Adipocyte (in vitro differentiated cells): ENCODE measurements at places on chromosomes 16 and 17.
A peak's percentile ranks its signal among the peaks of the same experiment; 100 is the strongest.

DNA sequence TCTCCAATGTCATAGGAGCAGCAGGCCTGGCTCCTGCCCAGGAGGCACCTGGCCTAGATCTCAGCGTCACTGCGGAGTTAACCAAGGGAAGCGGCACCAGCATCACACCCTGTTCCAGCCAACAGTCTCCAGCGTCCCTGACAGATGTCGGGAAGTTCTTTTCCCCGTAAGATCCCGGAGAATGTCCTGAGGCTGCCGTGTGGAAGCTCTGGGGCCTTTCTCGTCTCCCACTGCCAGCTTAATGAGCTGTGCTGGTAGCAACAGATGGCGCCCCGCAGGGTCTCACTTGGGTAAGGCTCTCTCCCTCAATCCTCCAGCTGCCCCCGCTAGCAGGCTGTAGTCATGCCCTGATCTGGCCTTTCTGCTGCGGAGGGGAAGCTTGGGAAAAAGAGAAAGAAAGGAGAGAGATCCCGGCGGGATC is 57.5 kb downstream of the MARCHF10 start:
- no peak for DNase-seq

DNA sequence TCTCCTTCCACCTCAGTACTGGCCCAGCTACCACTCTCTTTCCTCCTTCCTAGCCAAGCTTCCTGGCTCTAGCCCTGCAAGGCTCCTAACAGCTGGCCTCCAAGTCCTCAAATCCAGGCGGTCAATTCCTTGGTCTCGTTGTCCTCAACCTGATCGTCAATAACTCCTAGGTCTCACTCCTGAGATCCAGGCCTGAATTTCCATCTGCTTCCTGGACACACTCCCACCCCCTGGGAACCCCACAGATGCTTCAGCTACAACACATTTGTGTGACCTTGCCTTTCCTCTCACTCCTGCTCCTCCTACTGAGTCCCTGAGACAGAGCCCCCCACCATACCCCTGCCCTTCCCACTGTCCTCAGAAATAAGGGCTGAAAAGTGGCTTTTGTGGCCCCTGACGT is 2.3 kb downstream of the ENKD1 start:
- no peak for DNase-seq

DNA sequence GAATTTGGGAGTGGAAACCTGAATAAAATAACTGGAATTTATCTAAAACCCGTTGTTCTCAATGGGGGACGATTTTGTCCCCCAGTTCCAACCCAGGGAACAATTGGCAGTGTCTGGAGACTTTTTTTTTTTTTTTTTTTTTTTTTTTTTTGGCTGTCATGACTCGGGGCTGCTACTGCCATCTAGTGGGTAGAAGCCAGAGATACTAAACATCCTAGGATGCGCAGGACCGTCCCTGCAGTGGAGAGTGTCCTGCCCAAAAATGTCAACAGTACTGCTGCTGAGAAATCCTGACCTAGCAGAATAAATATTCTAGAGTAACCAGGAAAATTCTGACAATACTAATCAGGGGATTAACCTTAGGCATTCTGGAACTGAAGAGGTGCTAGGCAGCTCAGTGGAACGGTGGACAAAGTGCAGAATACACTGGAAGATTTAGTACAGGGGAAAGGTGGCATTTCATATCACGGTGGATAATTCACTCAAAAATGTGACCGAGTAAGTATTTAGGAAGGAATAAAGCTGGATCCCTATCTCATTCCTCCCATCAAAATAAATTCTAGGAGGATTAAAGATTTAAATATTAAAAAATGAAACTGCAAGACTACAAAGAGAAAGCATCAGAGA is 107.6 kb downstream of the SPECC1 start:
- peak; percentile 89 for DNase-seq

DNA sequence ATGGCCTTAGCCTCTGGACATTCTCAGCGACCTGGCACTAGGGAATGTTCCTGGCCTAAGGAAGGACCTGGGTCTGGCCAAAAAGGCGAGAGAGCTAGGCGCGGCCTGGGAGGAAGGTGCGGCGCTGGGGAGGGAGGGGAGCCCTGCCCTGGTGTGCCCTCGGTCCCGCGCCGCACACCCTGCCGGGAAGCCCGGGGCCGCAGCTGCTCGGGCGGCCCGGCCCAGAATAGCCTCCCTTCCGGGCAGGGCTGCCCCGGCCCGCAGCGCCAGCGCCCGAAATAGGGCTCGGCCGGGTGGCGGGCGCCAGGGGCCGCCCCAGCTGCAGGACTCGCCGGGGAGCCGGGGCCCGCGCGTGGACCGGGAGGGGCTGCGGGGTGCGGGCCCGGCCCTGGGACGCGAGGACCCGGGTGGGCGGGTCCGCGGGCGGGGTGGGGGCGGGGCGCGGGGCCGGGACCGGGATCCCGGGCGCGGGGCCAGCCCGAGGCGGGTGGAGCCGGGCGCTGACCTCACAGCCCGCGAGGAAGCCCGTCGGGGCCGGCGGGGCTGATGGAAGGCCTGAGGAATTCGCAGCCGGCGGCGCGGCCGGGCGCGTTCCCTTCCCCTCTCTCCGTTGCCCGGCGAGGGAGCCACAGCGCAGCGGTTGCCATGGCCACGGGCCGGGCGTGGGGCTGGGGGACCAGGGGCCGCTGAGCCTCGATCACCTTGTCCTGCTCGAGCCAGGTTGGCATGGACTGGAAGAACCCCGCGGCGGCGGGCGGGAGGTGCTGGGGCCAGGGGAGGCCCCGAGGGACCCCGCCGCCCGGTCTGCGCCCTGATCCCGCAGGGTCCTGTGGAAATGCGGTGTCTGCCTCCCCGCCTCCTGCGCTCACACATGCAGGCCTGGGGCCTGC is 18.1 kb downstream of the SOCS3 start:
- peak; percentile 93 for DNase-seq

GRCh38 chr17:39246274-39246673 is 20.5 kb upstream of the STAC2 start:
- no peak for DNase-seq

GRCh38 chr17:17751489-17752088 is 70.3 kb downstream of the RAI1 start:
- no peak for DNase-seq

GRCh38 chr17:78434455-78435329 is 56.2 kb downstream of the PGS1 start:
- no peak for DNase-seq

- no peak for DNase-seq
Observed at GRCh38 chr17:7676533-7676932, 10.8 kb downstream of the TP53 start.

DNA sequence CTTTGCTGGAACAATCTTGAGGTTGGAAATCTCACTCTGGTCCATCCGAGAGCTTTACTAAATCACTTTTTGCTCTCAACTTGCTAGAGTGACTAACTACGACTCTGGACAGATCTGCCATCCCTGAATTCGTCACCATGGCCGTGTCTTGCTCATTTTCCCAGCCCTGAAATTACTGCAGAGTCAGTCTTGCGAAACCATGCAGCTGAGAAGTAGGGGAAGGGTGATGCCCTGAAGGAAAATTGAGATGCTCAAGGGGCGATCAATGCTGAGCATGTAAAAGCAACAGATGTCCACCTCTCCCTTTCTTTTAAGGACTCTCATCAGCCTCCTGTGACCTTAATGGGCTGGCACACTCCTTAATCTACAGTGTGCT is 18.8 kb downstream of the PCTP start:
- peak; percentile 91 for DNase-seq

GRCh38 chr16:88477631-88478519 is 24.8 kb downstream of the ZFPM1 start:
- DNase-seq = no peak

DNA sequence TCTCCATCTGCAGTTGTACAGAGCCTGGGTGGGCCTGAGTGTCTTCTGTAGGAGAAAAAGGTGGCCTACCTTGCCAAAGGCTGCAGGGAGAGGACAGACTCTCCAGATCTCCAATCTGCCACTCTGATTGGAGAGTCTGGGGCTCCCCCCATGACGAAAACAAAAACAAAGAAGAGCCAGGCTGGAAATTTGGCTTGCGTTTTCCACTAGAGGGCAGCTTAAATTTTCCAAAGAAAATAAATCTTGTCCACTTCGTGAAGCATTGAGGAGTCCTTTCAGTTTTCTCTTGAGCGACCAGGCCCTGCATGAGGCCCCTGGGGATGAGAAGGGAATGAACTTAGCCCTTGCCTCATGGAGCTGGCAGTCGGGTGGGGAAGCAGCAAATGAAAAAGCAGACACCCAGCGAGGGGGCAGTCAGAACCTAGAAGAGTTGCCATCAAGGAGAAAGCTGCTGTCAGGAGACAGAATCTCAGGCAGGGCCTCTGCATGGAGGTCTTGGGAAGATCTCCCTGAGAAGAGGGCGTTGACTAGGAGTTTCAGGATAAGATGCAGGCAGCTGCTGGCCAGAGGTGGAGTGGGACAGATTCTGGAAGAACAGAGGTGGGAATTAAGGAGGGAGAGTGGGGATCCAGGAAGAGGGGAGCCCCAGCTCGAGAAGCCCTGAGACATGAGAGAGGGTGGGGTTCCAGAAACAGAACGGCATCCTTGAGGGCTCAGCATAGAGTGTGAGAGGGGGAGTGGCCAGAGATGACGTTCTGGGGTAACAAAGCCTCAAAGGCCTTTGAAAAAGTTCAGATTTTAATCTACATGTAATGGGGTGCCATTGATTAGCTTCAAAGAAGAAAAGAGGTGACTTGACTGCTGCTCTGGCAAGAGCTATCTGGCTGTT is 8.4 kb upstream of the SHCBP1 start:
- DNase-seq = peak; percentile 86

DNA sequence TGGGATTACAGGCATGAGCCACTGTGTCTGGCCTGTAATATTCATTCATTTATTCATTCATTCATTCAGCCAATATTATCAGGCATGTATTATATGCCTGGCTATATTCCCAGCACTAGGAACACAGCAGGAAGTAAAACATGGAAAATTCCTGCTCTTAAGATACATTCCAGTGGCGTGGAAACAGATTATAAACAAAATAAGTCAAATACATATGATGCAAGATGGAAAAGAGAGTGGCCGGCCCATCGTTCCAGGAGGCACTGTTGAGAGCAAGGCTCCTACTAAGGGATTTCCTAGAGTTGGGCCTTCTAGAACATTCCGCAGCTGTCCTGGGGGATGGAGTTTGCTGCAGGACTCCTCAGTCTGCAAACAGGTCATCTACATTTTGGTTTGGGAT is 17.7 kb downstream of the ADCY9 start:
- DNase-seq = peak; percentile 18

- no peak for DNase-seq
Observed at GRCh38 chr17:64355536-64356303, 34.9 kb downstream of the PECAM1 start.

- DNase-seq = peak; percentile 77
Observed at GRCh38 chr17:6639586-6640535, 650 bp downstream of the KIAA0753 start.

DNA sequence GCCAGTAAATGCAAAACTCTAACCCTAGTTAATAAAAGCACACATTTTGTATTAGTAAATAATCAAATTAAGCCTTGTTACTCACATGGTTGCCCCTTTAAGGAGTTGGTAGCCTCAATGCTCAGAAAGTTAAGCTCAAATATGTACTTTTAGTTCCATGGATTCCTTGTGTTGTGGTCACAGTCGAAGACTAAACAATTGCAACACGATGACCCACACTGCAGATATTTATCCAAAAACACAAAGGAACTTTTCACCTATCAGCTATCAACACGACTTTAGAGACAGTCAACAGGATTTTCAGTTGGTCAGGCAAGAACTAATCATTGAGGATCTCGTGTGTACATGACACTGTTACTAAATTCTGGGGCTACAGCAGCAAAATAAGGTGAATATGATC is 47.4 kb upstream of the NUDT7 start:
- peak; percentile 42 for DNase-seq

DNA sequence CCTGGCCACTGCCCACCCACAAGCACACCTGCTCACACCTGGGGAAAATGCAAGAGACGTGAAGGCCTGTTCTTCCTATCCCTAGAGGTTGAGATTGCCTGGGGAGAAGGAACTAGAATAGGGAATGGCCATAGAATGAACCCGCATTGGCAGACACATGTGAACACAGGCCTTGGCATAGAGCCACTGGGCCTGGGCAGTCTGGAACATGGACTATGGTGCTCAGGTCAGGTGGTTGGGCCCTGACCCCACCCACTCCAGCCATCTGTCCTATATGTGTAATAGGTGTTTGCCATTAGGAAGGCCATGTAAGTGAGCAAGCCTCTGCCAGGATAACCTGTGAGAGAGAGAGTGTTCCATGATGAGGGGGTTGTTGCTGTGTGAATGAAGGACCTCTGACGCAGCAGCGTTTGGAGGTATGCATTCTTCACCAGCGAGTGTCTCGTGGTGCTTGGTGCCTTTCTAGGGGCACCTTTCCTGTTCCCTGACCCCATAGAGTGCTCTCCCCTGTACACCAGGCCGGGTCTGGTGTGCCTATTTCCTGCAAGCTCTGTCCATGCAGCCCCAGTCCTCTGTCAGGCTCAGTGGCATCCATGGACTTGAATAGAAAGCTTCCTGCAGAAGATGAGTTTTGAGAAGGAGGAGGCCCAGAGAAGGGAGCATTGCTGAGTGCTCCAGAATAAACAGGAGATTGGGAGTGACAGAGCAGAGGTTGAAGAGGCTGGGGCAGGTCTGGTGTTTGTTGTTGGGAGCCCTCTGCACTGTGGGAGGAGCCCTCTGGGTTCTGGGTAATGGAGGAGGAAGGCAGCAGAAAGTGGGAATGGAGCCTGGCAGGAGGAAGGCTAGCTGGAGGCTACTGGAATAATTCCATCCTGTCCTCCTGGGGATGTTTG is 15.6 kb downstream of the CTRL start:
- DNase-seq = no peak

GRCh38 chr16:81041696-81042095 is 6.1 kb downstream of the ATMIN start:
- DNase-seq = no peak

DNA sequence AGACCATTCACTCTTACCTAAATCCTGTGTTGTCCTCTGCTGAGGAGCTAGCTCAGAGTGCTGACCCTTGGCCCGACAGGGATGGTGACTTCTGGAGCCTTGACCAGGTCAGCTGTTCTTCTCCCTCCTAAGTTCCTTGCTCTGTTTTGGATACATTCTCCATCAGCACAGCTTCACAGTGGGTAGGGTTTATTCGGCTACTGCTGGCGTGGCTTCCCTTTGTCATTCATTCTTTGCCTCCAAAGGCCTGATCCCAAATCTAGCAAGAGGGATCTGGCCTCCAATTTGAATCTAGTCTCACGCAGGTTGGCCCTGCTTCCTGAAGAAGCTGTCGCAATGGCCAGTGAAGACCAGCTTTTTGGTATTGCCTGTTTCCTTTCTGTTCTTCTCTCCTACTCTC is 116.6 kb downstream of the SHISA9 start:
- DNase-seq = no peak

- DNase-seq = no peak
Observed at GRCh38 chr16:79139799-79140198, 460.7 kb downstream of the MAF start.

DNA sequence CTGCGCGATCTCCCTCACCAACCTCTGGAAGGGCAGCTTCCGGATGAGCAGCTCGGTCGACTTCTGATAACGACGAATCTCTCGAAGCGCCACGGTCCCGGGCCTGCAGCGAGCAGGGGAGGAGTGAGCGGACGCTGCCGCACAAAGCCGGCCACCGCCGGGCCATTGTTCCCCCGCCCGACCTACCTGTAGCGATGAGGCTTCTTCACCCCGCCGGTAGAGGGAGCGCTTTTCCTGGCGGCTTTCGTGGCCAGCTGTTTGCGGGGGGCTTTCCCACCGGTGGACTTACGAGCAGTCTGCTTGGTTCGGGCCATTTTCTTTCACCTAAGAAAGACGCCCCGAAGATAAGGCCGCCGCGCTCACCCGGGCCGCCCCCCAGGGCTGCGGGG is 5.8 kb upstream of the UNK start:
- no peak for DNase-seq
